ENCODE measurements at places on chromosomes 2 and 18.

GRCh38 chr2:216486708-216487107, 11.9 kb upstream of the RPL37A start:
- no peak for DNase-seq

DNA sequence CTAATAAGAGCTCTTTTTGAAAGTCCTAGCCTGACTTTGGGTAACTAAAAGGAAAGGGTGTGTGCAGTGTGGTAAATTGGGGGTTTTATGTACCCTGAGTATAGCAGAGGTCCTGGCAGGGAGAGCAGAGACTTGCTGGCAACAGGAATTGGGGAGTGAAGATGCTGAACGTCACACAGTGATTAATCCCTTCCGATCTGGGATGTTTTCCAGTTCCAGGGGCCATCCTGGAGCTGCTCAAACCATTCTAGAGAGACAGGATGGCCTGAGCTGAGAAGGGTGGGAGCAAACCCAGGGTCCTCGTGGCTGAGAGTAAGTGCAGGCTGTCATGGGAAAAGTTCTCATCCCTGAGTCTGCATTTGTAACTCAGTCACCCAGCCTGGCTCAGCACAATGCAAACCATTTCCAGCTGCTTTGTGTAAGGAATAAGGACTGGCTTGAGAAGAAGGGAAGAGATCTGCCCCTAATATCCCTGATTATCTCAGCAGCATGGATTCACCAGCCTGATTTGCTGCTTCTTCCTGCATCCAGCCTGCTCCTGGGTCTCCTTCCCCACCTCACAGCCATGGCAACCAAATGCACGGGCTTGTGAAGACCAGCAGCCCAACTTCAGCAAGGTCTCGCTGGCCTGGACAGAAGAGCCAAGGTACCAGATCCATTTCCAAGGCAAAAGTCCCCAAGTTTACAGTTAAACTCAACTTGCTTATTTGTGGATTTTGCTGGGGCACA, 47.1 kb upstream of the CELF4 start:
- DNase-seq: no peak

GRCh38 chr2:113175042-113175628, 1.4 kb downstream of the PSD4 start:
- DNase-seq: no peak

GRCh38 chr2:10524851-10525572, 76.9 kb upstream of the ODC1 start:
- DNase-seq: no peak

- DNase-seq: no peak
These were observed 197.9 kb downstream of the SH3BP4 start for GRCh38 chr2:235149736-235150135.

- DNase-seq: no peak
These were observed 140.3 kb upstream of the RAB12 start for GRCh38 chr18:8468921-8469335.

GRCh38 chr2:20139407-20140172, 85.3 kb downstream of the SDC1 start:
- no peak for DNase-seq
